ENCODE measurements at places on chromosomes 4 and X.

DNA sequence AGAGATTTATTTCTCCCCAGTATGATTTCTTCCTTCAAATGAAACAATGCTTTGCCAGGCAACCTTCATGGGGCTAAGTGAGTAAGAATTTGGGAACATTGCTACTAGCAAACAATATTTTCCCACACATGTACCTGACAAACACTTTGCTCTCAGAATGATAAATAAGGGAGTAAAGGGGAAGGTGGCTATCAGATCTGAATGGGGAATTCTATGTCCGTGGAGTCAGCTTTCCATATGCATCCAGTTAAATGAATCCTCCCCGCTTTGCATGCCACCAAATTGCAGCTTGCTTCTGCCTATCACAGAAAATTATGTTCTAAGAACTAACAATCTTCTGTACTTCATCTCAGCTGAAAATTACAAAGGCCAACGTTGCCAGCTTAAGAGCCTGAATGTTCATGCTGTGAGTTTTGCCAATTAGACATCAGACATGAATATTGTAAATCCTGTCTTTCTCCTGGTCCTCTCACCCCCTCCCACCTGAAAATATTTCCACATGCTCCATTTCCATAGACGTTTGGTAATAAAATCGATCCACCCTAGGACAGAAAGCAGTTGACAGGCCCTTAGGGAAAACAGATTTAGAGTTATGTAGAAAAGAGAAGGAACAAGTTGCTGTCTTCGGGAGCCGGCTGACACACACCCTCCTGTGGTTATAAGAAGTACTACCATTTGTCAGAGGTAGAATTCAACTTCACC, 6.3 kb downstream of the MEPE start:
- DNase-seq: peak; percentile 66

GRCh38 chr4:33226133-33226532, 2506.0 kb downstream of the PCDH7 start:
- DNase-seq: no peak

- no peak for DNase-seq
Measured at GRCh38 chrX:52852110-52852860, 15.6 kb downstream of the XAGE3 start.

DNA sequence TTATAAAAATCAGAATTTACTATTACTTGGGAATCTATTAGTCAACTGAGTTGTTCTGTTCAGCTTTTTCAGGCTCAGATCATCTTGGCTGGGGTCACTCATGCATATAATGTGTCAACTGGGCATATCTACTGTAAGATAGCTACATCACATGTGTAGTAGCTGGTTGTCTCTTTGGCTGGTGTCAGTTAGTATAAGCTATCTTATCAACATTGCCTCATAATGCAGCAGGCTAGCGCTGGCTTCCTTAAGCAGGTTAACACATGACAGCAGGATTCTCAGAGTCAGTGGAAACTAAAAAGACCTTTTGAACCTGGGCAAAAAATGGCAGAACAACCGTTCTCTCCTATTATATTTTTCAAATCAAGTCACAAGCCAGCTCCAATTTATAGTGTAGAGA, 378.3 kb upstream of the PCDH10 start:
- DNase-seq: no peak

DNA sequence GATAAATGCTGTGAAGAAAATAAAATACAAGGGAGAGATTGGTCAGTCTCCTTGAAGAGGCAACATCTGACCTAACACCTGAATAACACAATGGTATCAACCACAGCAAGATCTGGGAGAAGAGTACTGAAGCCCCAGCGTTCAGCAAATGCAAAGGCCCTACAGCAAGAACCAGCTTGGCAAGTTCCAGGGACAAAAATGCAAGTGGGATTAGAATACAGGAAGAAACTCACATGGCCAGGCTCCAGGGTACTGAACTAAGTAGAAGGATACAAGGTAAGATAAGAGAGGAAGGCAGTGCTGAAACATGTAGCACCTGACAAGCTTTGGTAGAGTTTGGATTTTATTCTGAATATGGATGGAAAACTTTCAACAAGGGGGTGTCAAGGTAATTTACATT, 3.6 kb downstream of the SMIM14 start:
- DNase-seq: no peak
